ENCODE measurements at places on chromosomes 6 and 20.
A peak's percentile ranks its signal among the peaks of the same experiment; 100 is the strongest.

DNA sequence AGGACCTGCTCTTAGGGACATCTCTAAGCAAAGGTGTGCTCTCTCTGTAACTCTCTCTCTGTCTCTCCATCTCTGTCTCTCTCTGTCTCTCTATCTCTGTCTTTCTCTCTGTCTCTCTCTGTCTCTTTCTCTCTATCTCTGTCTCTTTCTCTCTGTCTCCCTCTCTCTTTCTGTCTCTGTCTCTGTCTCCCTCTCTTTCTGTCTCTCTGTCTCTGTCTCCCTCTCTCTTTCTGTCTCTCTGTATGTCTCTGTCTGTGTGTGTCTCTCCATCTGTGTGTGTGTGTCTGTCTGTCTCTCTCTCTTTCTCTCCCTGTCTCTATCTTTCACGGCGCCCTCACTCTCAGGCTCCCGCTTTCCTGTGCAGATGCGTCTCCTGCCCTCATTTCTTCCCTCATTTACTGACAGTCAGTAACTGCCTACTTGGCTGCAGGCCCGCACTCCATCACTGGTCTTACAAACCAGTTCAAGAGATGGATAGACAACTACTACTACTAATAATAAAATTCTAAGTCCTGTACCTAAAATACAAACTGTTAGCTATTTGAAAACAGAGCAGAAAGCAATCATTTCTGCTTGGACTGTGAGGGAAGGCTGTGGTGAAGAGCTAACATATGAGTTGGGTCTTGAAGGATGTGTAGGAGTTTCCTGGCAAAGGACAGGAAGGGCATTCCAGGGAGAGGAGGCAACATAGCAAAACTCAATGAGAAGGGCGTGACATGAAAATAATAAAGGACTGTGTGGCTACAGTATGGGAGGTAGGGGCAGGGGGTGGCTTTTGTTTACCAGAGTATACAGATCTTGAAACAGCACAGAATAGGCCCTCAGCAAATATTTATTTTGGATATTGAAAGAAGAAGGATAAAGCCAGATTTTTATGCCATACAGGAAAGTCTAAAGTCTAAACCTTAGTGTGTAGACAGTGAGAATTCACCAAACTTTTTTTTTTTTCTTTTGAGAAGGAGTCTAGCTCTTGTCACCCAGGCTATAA is 67.8 kb upstream of the TAB2 start:
- no peak for DNase-seq

- DNase-seq = no peak
Measured at GRCh38 chr20:58056021-58056591, 172.3 kb downstream of the ANKRD60 start.

DNA sequence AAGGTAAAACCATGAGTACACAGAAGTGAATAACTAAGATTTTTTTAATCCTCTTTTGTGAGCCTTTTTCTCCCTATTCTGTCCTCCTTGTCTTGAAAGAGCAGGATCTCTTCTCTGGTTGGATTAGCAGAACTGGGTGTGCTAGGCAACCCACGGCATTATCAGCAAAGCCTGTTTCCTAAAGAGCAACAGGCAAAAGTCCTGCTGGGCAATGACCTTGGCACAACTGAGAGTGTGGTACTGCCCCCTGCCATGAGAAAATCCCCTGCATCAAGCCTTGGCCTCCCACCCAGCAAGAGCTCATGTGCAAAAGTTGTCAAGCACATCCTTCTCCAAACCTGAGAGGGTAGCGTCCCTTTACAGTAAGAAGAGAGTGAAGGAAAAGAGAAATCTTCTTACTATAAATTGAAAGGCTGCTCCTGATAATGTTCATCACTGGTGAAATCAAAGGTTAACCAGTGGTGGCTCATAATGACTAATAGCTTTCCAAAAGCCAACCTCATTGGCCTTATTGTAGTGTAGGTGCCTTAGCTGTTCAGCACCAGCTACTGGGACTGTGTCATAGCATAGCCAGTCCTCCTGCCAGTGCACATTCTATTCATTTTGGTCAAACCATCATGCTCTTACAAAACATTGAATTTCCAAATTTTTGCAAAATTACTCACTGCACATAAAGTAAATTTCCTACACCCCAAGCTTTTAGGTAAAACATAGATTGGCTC is 17.1 kb downstream of the KIF6 start:
- DNase-seq = no peak

GRCh38 chr6:7953753-7954152 is 43.2 kb upstream of the TXNDC5 start:
- DNase-seq = no peak

- no peak for DNase-seq
Measured at GRCh38 chr20:3658019-3658715, 5.0 kb downstream of the GFRA4 start.

GRCh38 chr20:48770700-48771442 is 56.9 kb downstream of the PREX1 start:
- no peak for DNase-seq

- no peak for DNase-seq
Measured at GRCh38 chr20:44581515-44581914, 864 bp upstream of the PKIG start.

DNA sequence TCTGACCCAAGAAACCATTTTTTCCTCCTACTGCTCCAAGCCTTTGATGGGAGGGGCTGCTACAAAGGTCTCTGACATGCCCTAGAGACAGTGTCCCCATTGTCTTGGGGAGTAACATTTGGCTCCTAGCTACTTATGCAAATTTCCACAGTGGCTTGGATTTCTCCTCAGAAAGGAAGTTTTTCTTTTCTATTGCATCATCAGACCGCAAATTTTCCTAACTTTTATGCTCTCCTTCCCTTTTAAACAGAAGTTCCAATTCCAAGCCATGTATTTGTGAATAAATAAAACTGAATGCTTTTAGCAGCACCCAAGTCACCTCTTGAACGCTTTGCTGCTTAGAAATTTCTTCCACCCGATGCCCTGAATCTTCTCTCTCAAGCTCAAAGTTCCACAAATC is 51.0 kb downstream of the SLC22A2 start:
- DNase-seq = no peak

DNA sequence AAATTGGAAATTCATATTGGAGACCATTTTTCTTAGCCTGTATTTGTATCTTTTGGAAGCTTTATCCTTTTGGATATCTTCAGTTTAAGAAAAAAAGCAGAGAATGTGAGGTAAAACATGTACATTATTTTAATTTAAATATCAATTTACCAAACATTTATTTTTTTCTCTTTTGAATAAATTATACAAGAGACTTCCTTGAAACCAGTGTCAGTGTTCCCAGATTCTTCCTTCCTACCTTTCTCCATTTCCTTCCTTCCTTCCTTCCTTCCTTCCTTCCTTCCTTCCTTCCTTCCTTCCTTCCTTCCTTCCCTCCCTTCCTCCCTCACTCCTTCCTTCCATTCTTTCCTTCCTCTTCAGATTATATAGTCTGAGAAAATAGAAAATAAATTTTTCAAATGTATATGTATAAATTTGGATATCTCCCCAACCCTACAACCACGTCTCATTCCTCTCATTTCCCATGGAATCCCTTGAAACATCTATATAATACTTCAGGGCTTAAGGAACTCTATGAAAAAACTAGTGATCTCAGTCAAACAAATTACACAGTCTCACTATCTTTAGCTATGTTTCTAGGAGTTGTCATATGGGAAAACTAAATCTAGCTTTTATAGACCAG is 528.4 kb downstream of the GRIK2 start:
- DNase-seq = no peak

- DNase-seq = peak; percentile 71
Measured at GRCh38 chr20:23050847-23051627, 1.6 kb upstream of the THBD start.

- no peak for DNase-seq
Measured at GRCh38 chr20:32234135-32234808, 26.6 kb downstream of the POFUT1 start.

GRCh38 chr20:48049171-48049570 is 263.9 kb upstream of the SULF2 start:
- no peak for DNase-seq

DNA sequence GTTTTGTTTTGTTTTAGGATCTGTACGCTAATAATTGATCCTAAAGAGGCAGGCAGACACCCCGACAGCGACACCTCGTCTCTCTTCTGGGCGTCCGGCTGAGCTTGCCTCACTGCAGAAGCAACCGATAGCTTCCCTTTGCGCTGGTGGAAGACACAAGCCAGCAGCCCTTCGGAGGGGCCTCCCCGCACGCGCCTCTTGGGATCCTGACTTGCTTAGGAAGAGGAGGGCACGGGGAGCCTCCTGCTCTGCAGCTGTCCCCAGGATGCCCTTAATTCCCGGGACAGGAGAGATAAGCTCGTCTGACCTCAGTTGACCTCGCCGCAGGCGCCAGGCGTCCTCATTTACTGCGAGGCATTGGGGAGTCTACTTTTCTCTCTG is 94.0 kb downstream of the CD83 start:
- no peak for DNase-seq

DNA sequence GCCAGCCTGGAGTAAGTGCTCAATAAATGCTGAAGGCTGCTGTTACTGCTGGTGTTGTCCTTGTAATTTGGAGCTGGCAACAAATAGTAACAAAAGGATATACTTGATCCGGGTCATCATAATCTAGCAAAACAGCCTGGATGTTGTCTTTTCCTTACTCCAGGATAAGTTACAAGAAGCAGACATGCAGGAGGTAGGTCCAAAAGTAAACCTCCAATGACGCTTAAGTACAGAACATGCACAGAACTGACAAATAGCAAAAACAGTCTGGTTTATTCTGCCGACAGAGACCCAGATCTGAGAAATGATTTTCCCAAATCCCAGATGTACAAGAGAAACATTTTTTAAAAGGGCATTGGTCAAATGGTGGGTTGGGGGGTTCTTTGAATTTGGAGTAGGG is 93.0 kb upstream of the KCNK16 start:
- DNase-seq = no peak

DNA sequence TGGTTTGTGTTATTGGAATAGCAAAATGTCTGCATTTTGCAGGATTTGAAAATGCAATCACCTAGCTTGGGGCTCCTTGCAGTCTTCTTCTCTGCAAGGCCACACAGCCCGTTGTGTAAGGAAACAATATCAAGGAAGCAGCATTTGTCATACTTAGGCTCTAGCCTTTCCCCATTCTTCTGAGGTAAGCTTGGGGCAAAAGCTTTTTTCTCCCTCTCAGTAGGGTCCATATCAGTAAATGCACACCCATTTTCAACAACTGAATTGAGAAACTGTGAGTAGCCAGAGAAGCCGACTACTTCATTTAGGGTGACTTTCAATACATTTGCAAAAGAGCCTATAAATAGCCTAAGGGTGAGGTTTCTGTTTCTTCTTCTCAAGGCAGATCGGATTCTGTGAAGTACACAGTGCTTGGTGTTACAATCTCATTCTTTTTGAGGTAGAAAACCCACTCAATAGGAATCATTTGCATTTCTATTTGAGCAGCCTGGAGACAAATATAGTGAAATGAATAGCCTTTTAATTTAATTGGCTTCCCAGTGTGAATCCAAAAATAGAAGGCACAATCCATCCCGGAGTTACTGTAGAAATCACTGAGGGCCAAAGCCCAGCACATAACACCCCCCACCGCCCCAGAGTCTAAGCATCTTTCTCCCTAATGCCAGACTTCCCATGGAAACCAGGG is 61.8 kb downstream of the BTBD3 start:
- DNase-seq = no peak

- DNase-seq = no peak
Measured at GRCh38 chr6:16295471-16295870, 57.1 kb downstream of the GMPR start.

DNA sequence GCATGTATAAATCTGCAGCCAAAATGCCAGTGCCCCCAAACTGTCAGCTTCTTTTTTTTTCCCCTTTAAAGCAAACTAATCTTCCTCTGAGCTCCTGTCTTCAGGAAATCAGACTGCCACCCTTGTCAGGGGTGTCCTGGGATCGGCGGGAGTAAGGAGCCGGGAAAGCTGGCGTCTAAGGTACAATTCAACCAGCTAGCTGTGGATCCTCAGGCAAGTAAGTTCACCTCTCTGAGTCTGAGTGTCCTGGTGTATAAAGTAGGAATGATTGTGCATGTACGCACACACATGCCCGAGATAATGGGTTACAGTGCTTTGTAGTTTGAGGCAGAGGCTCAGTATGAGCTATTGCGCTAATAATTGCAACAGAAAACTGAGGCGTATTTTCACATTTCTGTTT is 98.3 kb downstream of the ANKRD60 start:
- no peak for DNase-seq

GRCh38 chr6:70905742-70906141 is 51.1 kb downstream of the B3GAT2 start:
- DNase-seq = no peak

- no peak for DNase-seq
Measured at GRCh38 chr6:170454512-170455285, 98.4 kb downstream of the PSMB1 start.

DNA sequence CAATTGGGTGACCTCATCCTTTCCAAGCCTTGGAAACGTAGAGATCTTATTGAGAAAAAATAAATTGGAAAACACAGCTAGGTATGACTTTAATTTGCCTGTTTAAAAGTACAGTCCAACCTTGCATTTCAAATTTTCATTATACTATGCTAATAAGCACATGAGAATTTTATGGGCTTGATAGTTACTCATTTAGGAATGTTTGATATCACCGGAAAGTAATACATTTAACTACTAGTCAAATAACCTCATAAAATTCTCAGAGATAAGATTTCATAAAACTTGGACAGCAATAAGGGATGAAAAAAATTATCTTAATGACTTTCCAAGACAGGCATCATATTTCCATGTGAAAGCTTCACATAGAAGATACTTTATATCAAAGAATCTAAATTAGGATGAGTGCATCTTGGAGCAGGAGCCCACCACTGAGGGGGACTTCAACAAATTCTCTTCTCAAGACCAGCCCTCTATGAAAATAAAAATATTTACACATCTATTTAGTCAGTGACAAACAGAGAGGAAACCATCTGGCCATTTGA is 236.3 kb downstream of the EPHA7 start:
- no peak for DNase-seq

DNA sequence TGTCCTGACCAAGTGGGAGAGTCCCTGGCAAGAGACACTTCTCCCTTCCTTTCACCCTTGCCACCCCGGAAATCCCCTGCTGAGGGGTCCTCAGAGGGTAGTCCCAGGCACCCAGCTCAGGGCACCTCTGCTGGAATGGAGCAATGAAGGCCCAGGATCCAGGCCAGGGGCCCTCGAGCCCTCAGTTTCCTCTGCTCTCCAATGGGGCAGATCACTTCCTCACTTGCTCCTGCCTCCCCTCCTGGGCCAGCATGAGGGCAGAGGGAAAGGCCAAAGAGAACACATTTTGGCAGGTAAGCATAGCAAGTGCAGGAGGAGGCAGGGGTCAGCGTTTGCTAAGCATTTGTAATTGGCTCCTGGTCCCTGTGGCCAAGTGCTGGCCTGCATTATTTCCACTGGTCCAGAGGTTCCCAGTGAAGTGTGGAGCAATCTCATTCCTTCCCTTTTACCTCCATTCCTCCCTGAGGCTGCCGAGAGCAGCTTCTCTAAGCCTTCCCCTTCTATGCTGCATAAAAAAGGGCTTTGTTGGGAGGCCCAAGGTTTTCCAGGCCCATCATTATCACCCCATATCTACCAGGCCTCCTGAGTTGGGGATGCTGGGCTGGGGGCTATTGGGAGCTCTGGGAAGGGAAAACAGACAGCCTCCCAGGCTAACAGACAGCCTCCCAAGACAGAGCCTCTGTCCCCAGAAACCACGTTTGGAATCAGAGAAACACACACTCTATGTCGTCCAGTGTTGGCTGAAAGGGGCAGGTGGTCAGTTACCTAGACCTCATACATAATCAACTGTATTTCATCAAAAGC is 28.8 kb upstream of the VEGFA start:
- no peak for DNase-seq
